ENCODE measurements at places on chromosomes 5 and 9.
A peak's percentile ranks its signal among the peaks of the same experiment; 100 is the strongest.

DNA sequence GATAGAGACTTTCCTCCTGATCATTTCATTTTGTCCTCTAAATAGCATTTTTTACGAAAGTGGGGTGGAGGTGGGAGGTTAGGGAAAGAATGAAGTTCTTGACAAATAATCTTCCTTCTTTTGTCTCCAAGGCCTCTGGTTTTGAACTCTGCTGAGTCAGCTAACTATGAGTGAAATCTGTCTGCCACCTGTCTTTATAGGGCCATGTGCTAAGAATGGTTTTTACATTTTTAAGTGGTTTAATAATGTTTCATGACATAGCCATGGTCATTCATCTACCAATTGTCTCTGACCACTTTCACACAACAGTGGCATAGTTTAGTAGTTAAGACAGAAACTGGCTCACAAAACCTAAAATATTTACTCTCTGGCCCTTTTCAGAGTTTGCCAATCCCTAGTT is 7.6 kb downstream of the MAN2A1 start:
- no peak for DNase-seq

DNA sequence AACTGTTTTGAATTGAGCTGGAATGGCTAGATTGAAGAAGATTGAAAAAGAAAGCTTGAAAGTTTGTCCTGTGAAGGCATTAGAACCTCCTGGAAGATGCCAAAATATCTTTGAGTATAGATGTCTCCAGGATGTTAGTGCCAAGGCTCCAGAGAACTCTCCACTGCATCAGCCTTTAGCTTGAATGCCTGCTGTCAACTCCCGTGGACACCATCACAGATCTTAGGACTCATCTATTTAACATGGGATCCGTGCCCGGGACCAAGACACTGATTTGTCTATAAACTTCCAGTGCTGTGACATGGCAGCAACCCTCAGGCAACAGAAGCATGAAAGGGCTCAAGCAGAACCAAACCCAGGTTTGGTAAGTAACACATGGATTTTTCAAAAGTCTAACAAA is 670.9 kb upstream of the ST8SIA4 start:
- DNase-seq: no peak

DNA sequence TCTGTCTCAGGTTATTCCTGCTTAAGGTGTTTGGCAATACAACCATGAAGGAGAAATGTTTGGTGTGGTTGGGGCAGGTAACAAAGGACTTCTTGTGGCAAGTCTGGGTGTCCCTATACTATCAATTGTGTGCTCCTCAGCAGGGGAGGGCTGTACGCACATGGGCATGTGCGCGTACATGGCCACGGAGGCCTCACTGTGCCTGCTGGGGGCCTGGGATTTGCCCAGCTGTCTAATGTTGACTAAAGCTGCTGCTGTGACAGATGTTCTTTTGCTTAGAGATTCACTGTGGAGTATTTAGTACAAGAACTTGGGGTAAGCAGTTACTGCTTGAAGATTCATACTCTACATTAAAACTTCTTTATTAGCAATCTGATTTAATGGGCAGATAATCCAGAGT is 97.5 kb downstream of the HSPA4 start:
- DNase-seq: no peak

GRCh38 chr5:125227333-125228095 is 481.1 kb upstream of the ZNF608 start:
- no peak for DNase-seq

DNA sequence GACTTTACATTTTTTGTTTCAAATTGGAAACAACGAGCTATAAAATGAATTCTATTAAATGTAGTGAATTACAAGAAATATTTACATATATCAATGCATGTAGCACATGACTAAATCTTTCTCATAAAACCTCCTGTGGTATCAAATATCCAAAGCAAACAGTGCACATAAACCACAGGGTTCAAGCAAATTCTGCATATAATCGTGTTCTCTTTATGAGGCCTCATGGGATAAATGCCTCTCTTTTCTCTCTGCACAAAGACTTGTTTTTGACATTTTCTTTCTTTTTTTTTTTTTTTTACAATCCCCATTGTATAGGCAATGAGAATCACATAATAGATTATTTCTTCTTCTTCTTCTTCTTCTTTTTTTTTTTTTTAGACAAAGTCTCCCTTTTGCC is 1117.2 kb upstream of the DMAC1 start:
- DNase-seq: no peak

- no peak for DNase-seq
Measured at GRCh38 chr5:21765406-21765805, 1087.7 kb downstream of the CDH12 start.

GRCh38 chr9:124000784-124001457 is 10.6 kb upstream of the LHX2 start:
- no peak for DNase-seq

DNA sequence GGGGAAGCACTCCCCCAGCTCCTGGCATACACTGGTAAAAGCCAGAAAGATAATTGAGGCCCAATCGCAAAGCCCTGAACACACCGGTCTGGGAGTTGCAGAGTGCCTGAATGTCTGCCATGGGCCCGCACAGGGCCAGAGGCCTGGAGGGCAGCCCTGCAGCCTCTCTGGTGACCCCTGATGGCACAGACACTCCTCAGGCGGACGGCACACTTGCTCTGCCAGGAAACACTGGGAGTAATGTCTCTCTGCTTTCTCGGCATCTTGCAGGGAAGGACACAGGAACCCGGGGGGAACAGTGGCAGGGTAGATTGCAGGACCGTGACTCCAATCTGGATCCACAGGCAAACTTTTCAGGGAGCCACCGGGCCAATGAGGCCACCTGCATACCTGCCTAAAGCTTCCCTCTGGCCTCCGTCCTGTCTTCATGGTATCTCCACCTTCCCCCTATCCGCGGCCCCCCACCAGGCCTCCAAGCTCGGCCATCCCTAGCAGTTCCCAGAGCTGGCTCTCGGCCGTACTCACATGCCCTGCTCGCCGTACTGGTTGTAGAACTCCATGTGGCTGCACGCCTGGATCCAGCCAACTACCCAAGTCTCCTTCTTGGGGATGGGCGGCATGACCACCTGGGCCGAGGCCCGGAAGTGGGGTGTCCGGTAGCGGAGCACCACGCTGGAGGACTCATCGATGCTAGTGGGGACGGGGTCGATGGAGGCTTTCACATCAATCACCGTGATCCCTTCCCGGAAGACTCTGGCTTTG is 797 bp downstream of the FAM78A start:
- DNase-seq: peak; percentile 62

DNA sequence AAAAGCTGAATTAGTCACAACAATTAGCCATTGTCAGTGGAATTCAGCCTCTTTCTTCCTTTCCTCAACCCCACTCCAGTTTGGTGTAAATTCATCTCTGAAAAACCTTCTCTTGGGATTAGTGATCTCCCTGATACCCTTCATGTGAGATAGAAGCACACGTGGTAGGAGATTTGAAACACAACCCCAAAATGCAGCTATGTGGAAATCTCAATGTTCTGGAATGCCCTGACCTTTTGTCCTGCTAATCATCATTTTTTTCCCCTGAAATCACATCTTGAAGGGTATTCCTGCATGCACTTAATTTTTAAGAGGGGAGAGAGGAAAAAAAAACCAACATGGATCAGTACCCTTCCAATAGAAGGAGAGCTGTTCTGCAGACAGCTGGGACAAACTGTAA is 612.6 kb downstream of the EBF1 start:
- DNase-seq: no peak

GRCh38 chr5:35284364-35284763 is 54.1 kb upstream of the PRLR start:
- no peak for DNase-seq

GRCh38 chr5:56340196-56340980 is 107.3 kb upstream of the ANKRD55 start:
- no peak for DNase-seq

DNA sequence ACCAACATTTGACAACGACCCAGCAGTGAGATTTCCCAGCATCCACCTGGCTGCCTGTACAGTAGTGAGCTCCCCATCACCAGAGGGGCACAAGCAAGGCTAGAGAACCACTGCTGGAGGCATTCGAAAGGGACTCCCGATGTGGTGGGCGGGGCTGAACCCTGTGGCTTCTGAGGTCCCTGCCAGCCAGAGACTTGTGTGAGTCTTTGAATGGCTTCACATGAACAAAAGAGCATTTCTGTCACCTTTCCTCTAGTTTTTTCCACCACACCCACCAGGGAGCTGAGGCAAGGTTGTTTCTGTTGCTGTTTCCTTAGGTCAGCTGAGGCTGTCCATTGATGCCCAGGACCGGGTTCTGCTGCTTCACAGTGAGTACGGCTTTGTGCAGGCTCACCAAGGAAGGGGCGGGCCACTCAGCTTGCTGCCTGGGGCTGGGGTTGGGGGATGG is 15.7 kb downstream of the RGS3 start:
- DNase-seq: peak; percentile 50
